Right cardiac atrium (tissue), 5 donors: ENCODE measurements at places on chromosomes 2 and 18.
A peak's percentile ranks its signal among the peaks of the same experiment; 100 is the strongest.

DNA sequence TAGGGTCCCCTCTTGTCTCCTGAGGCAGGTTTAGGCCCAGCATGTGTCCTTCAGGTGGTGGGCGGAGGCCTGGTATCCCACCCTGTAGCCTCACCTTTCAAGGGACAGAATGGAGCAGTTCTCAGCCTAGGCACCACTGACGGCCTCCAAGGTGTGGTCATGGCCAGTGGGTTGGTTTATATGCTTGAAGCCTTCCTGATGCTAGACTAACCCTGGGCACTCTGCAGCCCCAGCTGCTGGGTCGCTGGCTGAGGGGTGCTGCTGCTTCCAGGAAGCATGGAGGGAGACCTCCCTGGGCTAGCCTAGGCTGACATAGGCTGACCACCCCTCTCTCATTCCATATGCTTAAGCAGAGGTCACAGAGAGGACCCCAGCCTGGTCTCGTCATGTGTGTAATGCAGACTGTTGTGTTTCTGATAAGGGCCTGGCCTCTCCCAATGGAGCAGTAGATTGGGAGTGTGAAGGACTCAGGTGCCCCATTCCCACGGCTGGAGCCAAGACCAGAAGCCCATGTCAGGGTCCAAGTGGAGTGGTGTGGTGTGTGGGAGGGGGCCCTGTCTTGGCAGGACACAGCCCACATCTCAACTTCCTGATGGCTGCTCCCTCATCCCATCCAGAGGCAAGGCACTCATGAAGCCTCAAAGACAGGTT is 206.6 kb downstream of the DYSF start:
- no peak for DNase-seq

- no peak for DNase-seq
Observed at GRCh38 chr18:43917520-43917919, 640.2 kb upstream of the SYT4 start.

DNA sequence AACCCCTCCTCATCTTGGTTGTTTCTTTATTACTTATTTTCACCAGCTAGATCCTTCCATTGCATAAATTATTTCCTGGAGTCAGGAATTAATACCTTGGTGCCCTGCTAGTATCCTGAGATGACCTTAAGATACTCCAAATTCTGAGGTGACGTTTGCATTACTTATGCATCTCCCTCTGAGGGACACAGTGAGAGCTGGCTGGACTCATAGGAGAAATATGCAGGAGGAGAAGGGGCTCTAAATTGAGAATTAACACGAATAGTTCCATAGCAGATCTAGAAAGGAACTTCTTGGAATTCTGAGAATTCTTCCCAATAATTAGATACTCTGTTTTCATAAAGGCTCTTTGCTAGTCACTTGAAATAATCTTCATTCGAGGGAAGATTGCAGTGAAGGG is 310.6 kb upstream of the ZEB2 start:
- DNase-seq, result no peak

DNA sequence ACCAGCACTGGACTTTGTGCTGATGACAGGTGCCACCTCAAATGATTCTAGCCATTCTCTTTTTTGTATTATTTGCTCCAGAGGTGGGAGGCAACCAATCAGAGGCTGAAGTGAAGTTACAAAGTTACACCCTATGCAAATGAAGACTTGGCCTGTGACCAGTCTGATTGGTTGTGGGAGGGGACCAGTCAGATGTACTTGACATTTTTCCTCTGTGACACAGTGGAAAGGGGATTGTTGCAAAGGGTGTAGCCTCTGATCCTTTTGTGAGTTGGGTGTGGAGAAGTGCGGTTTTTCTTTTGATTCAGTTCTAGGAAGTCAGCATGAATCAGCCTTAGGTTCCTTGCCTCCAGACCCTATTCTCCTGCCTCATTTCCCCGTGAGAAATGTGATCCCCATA is 244.0 kb downstream of the ARL6IP6 start:
- no peak for DNase-seq

- DNase-seq, result no peak
Observed at GRCh38 chr2:118056801-118057200, 31.5 kb upstream of the INSIG2 start.

- no peak for DNase-seq
Observed at GRCh38 chr18:24678107-24678506, 217.7 kb downstream of the HRH4 start.

GRCh38 chr18:3251963-3252277 is 4.3 kb downstream of the MYL12A start:
- DNase-seq, result no peak

DNA sequence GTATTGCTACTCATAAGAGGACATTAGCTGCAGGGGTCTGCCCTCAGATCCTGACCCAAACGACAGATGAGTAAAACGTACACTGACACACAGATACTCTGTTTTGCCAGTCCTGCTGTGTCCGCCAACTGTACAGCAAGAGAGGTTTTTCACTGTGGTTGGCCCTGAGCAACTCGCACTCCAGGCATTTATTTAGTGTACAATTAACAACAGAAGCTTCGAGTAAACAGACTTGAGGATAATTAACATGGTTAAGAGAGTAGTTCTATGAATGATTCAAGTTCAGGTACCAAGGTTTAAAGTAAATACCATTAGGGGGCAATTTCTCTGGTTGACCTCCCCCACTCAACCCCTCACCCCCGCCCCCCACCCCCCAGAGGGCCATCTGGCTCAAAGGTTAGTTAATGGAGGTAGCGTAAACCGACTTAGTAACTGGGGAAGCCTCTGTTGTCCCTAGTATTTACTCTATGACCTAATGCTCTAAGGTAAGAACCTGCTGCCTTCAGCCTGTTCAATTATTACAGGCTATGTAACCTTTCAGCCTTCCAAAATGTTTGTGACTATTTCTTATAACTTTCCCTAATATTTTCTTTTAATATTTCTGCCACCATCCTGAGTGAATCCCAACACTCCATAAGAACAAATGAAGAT is 103.9 kb upstream of the XIRP2 start:
- no peak for DNase-seq

DNA sequence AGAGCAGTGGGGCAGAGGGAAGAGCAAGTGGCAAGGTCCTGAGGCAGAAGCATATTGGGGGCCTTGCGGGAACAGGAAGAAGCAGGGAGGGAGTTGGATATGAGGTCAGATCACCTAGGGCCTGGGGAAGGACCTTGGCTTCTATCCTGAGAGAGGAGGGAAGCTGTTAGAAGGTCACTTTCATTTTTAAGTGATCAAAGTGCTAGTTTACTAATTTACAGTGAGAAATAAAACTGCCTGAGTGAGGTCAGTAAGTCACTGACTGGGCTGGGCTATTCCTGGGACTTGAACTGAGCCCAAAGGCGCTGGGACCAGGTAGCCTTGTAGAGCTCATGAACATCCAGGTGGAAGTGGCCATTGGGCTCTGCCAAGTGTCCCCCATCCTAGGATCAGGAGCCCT is 76.6 kb upstream of the B3GNT7 start:
- no peak for DNase-seq

- no peak for DNase-seq
Observed at GRCh38 chr2:181847702-181848101, 43.8 kb upstream of the ITPRID2 start.

DNA sequence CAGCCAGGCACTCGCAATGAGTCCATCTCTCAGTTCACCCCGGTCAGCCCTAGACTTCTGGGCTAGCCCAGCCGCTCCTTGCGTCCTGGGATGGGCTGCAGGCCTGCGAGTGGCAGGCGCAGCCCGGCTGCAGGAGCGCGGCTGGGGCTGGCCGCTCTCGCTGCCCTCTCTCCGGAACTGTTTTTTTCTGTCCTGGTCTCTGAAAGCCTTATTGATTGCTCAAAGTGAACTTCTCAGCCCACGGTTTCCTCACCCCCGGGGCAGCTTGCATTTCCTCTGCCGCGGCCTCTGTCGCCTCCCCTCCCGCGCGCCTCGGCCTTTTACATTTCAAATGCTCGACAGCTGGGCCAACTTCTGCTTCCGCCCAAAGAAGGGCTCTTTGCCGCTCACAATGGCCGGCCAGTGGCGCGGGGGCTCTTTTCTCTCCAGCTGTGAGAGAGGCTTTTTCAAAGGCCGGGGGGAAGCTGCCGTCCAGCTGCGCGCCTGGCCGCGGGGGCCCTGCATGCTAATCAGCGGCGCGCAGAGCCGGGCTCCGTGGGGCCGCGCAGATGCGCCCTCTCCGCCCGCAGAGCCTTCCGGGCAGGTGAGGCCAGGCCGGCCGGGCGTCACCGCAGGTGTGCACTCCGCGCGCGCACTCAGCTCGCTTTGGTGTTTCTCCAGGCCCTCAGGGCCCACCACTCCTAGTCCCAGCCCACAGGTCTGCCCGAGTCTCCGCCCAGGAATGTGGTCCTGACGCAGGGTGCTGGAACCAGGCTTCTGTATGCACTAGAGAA is 513.8 kb downstream of the RNF144A start:
- DNase-seq, result peak; percentile 46

- DNase-seq, result no peak
Observed at GRCh38 chr18:26185267-26185666, 41.0 kb upstream of the TAF4B start.

GRCh38 chr2:181937473-181937872 is 45.9 kb downstream of the ITPRID2 start:
- DNase-seq, result no peak

GRCh38 chr2:37084797-37085196 is 479 bp downstream of the GPATCH11 start:
- no peak for DNase-seq

GRCh38 chr18:37230768-37231167 is 334.8 kb downstream of the CELF4 start:
- DNase-seq, result no peak

DNA sequence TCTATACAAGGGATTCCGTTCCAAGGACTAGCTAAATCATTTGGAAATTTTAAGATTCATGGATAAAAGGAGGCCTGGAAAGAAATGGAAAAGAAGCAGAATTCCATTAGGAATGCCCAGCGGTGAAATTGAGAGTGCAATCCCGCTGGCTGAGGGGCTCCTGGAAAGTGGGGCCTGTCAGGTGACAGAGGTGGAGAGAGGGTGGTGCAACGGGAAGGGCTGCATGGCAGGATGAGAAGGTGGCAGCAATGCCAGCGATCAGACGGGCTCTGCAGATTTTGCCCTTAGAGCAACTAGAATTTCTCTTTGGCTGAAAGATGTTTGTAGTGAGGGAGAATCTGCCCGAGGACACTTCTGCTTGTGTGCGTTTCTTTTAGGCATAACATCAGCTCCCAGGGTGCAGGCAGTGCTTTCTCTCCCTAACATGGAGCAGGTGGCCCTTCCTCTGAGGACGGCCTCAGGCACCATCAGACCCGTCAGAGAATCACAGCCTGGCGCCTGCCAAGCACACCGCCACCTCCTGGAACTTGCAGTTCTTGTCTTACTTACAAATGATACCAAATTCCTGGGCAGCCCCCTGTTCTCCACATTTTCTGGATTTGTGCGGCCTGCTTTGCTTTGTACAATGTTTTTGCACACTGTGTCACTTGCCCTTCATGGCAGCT is 261.6 kb downstream of the NDUFA10 start:
- DNase-seq, result no peak

DNA sequence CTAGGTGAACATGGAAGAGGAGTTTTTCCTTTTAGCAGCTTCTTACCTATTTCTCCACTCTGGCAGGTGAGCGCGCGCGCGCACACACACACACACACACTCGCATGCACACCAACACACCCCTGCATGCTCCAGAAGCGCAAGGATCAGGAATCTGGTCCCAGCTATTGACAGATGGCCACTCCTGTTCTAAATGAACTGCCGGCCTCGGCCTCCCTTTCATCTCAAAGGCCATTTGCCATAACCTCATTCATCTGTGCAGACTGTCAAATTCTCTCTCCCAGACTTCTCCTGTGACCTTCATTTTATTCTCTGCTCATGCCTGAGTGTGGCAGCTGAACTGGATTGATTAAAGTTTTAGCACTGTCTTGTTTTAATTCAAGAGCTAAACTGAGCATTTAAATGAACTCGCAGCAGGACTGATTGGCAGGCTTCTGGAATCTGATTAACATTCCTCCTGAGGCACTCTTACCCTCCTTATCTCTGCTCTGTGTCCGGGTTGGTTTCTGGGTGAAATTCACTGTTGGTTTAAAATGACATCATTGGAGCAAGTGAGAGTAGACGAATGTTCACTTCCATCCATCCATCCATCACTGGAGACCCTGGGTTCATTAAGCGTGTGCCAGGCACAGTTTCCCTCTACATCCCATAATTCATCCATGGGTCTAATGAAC is 58.8 kb downstream of the FECH start:
- no peak for DNase-seq

DNA sequence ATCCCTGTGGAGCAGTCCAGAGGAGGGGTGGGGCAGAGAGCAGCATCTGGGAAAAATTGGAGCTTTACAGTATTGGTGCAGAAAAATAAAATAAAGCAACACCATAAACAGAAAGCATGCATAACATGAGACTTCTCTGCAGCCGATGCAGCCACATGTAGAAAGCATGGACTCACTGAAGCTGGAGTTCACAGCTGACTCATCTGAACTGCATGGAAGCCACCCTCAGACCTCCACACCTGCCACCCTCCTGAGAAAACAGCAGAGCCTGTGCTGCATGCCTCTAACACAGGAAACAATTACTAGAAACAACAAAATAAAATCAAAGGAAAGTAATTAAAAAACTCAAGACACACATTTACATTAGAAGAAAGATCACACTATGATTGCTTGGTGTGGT is 169.4 kb upstream of the ALKAL2 start:
- no peak for DNase-seq

- no peak for DNase-seq
Observed at GRCh38 chr2:219995399-219995798, 368.0 kb downstream of the SLC4A3 start.

GRCh38 chr2:200095436-200095835 is 140.1 kb downstream of the MAIP1 start:
- no peak for DNase-seq
